T47D (cell line): ENCODE measurements at places on chromosomes 1 and 21.

DNA sequence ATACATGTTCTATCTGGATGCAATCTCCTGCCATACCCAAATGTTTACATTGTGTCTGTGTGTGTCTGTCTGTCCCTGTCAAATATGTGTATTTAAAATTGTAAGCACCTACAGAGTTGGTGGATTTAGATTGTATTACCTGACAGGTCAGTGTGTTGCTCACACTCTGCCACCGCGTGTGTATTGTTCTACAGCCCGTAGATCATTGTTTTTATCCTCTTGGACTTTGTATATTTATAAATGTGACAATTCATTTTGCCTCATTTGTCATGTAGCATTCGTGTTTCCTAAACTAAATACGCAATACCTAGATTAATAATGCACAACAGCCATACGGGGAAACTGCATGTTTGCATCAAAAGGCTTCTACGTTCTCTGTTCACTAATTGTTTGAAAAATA is 634 bp downstream of the ALG14 start:
- no peak for DNase-seq

- no peak for DNase-seq
Observed at GRCh38 chr1:193456811-193457280, 270.4 kb upstream of the B3GALT2 start.

DNA sequence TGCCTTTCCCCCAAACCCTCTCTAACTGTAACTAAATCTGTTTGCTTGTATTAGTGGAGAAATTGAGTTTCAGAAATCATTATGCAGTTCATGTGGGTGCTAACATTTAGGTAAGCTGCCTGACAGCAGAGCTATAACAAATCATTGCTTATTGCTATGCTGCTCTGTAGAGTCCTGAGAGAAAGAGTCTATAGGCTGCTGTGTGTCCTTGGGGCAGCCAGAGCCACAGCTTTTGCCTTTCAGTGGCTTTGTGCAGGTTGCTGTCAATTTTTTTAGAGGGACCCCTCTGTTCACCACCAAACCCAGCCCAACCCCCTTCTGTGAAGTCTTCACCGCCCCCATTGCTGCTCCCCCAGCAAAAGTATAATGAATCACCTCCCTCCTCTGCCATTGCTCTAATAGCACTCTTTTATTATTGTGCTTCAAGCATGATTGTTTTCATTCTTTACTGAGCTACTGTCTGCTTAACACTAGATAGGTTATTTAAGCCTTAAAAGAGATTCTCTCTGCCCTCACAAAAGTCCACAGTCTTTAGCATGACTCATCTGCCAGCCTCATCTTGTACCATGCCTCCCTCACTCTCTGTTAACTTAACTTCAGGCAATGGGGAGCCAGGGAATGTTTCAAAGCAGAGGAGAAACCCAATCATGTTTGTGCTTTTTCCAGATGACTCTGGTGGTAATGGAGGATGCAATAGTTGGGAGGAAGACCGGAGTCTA is 38.6 kb downstream of the DIRAS3 start:
- no peak for DNase-seq

GRCh38 chr1:35642471-35642955 is 1.2 kb upstream of the PSMB2 start:
- DNase-seq = no peak

GRCh38 chr1:182280504-182280900 is 111.1 kb downstream of the GLUL start:
- no peak for DNase-seq

GRCh38 chr1:228148196-228148861 is 1.4 kb upstream of the GJC2 start:
- DNase-seq = no peak

DNA sequence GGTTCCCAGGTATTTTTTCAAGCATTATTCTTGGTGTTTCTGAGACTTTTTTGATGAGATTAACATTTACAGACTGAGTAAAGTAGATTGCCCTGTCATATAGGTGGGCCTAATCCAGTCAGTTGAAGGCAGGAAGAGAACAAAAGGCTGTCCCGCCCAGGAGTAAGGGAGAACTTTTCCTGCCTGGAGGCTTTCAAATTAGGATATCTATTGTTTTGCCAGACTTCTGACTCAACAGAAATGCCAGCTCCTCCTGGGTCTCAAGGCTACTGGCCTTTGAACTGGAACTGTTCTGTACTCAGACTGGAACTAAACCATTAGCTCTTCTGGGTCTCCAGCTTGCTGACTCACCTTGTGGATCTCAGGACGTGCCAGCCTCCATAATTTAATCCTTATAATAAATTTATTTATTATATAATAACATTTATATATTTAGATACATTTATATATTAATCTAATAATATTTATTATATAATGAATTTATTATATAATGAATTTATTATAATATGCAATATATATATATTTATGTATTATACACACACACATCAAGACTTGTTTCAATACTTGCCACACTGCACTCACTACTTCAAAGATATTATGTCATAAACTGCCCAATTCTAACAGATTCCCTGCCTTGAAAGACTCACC is 510.8 kb upstream of the B3GALT2 start:
- no peak for DNase-seq

DNA sequence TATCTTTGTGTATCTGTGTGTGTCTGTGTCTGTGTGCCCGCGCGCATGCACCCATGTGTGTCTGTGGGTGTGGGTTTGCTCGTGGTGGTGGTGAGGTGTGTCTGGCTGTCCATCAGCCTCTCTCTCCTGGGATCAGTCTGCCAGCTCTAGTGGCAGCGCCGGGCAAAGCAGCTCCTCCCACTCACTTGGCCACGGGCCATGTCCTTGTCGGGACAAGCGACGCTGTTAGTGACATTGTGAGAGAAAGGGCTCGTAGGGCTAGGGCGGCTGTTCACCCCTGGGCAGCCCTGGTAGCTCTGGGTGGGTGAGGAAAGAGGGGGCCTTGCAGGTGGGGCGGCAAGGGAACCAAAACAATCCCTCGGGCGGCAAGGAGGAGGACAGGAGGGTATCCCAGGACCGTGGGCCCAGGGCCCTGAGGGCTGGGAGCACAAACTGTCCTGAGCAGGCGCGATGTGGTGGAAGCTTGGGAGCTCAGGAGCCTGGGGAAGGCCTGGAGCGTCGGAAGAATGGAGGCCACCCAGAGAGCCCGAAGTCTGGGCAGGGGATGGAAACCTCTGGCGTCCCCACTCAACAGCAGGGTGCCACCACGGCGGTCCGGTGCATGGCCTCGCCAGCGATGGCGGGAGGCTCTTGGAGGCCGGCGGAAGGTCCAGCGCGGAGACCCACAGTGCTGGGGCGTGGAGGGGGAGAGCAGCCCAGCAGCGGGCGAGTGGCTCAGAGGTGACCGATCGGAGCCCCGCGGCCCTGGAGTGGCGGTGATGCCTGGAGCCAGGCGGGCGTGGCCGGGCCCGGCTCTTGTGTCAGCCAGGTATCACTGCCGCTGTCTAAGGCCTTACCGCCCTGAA is 140.5 kb downstream of the LIPI start:
- DNase-seq = no peak

GRCh38 chr1:19319196-19319595 is 7.1 kb downstream of the SLC66A1 start:
- no peak for DNase-seq

DNA sequence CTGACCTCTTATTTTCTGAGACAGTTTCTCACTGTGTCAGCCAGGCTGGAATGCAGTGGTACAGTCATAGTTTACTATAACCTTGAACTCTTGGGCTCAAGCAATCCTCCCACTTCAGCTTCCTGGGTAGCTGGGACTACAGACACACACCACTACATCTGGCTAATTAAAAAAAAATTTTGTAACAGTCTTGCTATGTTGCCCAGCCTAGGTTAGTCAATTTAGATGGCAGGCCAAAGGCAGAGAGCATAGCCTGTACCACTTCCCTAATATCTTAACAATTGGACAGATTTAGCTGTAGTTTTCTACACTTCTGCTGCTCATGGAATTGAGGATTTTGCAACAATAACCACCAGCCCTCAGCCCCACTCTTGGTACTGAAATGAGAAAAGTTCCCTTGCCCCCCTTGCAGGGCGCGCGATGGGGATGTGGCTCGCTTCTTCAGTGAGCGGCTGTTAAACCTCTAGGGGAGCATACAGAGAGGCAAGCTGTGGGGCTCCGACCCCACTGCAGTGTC is 34.9 kb upstream of the PTGFRN start:
- no peak for DNase-seq

DNA sequence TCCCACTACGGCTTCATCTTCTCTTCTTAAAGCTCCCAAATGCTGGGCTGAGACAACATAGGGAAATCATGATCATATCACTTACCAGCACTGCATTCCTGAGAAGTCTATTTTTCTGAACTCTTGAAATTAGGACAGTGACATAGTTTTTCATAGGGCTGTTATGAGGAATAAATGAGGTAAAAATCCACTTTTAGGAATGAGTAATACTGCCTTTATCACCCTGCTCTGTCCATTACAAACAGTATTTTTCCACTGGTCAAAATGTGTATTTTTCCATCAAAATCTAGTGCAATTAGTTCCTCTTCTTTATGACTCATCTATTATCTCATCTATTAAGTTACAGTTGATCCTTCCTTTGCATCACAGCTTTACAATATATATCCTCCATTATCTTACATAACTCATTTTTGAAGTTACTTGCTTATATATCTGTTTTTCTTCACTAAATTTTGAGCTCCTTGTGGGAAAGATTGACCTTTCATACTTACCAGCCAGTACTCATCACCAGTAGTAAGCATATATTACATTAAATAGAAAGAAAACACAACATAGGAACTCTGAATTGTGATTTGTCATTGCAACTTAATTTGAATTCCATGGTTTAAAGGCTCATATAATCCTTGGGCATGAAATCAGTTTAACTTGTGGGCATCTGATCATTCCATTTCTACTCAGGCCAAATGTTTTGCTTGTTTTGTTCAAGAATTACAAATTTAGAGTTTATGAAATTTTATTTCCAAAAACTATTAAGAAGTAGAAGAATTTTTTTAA is 37.1 kb downstream of the PRRX1 start:
- no peak for DNase-seq

DNA sequence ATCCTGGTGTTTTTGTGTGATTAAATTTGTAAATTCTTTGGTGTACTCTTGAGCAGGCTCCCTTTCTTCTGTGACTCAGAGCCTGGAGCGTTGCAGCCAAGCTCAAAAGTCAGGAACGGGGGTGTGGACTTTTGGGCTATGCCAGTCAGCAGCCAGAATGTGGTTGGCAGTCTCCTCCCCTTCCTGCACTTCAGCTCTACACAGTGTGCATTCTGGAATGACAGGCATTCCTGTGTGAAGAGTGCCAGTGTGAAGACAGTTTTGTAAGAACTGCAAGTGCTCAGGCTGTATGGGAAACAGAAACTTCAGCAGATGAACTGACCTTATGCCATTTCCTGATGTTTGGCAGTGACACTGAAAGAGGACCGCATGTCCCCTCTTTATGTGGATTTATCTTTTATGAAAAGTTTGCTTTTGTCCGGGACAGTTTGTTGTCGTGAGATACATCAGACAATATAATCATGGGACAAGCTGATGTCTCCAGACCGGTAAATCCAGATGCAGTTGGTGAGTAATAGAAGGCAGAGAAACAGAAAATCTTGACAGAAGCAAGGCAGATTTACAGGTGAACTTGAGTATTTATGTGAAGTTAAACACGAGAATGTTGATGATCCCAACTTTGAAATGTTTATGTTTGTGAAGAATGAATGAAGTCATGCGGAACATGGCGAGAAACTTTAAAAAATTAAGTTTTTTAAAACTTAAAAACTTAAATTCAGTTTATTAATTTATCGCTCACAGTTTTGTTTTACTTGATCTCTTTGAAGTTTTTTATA is 67.7 kb upstream of the RCC1 start:
- DNase-seq = peak; percentile 53

- DNase-seq = no peak
Observed at GRCh38 chr1:97166626-97167025, 445.0 kb downstream of the PTBP2 start.
